Calu3 (cell line): ENCODE measurements at places on chromosomes 1 and 21.

- no peak for DNase-seq
Observed at GRCh38 chr1:114369930-114370329, 141.1 kb downstream of the TRIM33 start.

DNA sequence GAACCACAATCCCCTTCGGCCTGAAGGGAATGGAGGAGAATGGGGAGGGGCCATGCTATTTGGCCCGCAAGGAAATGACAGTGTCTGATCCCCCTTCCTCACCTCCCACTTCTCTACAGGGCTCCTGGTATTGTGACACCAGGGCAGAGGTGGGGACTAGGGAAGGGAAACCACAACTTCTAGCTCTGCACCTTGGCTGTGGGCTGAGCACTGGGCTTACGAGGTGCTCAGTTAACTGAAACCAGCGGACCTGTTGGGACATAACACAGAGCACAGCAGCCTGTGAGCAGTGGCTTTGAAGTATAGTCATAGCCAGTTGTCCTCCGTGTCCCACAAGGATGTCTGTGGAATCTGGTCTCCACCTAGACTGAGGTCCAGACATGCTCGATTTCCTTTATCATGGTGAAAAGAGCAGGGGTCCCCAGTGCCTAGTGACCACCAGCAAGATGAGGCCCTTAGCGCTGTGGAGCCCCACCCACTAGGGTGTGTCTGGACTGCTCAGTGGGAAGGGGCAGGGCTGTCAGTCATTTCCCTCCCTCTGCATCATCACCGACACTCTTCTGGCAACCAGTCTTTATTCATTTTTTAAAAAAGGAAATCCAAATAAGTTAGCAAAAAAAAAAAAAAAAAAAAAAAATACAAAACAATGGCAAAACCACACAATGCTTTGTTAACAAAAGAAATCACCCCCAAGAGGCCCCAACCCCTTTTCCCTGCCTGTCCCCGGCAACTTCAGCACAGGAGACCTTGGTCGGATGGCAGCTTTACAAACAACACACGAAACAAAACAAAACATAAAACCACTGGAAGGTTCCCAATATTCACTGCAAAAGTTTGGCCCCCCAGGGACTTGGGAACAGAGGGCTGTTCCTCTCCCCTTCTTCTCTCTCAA, 3.0 kb downstream of the MYOG start:
- no peak for DNase-seq

DNA sequence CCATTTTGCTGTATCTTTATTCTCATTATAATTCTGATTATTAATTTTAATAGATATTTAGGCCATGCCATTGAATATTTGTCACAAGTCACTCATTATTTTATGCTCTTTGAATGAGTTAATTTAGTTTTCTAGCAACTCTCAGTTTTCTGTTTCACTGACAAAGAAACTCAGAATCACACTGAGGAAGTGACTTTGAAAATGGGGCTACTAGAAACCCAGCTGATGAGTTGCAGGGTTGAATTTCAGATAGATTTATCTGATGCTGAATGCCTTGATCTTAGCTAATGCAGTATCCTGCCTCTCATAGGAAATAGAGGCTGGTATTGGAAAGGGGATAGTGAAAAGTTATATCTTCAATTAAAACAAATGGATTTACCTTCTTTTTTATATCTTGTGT, 67.4 kb upstream of the PLA2G4A start:
- no peak for DNase-seq

DNA sequence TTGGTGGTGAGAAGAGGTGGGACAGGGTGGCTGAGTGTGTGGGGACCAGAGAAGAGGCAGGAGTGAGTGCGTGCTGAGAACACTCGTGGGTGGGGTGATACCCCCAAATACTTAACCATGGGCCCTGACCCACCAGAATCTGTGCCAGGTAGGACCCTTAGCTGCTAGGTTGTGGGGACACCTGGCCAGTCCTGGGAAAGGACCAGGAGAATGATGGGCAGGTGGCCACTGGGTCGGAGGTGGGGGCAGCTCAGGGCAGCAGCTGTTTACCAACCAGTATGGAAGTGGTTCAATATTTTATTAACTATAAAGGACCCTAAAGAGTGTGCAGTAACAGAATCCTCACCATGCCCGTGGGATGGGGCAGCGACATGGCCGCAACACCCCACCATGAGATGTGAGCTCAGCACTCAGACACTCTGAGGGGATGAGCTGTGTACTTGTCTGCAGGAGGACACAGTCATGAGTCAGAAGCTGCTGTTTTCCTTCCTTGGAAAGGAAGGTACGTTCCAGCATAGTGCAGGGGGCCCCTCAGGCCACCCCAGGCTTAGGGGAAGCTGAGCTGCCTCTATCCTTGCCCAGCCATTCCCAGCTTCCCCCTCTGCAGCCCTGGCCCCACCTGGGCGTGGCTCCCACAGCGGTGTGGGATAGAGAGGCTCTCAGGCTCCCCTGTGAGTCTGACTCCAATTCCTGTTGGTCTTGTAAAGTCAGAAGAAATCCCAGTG, 25.4 kb downstream of the TEX35 start:
- no peak for DNase-seq

DNA sequence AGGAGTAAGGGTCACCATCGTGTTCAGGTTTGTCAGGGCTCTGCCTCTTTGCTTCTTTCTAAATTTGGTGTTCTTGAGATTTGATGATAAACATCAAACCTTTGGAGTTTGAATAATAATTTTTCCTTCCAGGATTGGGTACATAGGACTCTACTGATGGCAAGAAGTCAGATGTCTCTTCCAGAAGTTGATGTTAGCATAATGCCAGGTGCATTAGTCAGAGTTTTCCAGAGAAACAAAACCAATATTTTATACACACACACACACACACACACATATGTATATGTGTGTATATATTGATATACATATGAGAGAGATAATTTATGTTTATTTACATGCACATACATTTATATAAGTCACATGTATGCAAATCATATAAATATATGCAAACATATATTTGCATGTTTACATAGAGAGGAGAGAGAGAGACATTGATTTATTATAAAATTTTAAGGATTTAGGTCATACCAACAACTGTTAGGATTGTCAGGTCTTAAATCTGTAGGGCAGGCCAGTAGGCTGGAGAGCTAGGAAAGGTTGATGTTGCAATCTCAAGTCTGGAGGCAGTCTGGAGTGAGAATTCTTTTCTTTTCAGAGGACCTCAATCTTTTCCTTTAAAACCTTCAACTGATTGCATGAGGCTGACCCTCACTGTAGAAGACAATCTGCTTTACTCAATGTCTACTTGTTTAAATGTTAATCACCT, 199.2 kb downstream of the HLX start:
- no peak for DNase-seq

DNA sequence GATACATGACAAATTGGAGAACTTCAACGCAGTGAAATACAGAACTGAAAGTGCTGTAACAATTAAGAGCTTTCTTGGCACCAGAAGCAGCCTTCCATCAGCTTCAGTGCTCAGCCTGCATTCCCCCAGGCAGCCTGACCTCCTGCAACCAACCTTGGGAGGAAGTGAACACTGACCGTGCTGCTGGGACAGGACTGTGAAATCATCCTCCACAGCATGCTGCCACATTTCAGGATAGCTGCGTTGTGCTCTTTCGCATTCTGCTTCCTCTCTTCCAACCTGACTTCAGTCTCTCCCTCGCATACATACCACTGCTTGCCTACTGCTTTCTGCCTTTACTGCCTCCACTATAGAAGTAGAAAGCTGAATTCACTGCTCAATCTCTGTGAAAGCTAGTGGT, 388.6 kb downstream of the RWDD3 start:
- DNase-seq = no peak
